ENCODE measurements at places on chromosomes 5 and 9. TPM values are rescaled to one million over a fixed set of nuclear protein-coding genes. Genes with fewer than 3 reads are reported as not detected.

The LRRC19 gene
- total RNA-seq, result not detected

The GABRA1 gene
- total RNA-seq, result not detected

The IFNA2 gene
- total RNA-seq, result not detected

The NUTM2F gene
- not detected for total RNA-seq

The DRD1 gene
- total RNA-seq, result not detected

The ADGRD2 gene
- not detected for total RNA-seq

The IFNK gene
- total RNA-seq, result not detected

The C9orf153 gene
- 0.33 TPM for total RNA-seq

The KCNT1 gene
- not detected for total RNA-seq

The ABCA1 gene
- total RNA-seq, result 0.89 TPM

The BAAT gene
- total RNA-seq, result not detected

The COL5A1 gene
- 0.13 TPM for total RNA-seq

The PTBP3 gene
- total RNA-seq, result 118 TPM

The SH3PXD2B gene
- 0.15 TPM for total RNA-seq

The ABO gene
- total RNA-seq, result not detected

The SLC31A1 gene
- total RNA-seq, result 15.1 TPM

The HDAC3 gene
- 78.6 TPM for total RNA-seq

The CLIC3 gene
- total RNA-seq, result 3.4 TPM

The GRM6 gene
- total RNA-seq, result not detected

The POU4F3 gene
- total RNA-seq, result not detected

The TMC1 gene
- not detected for total RNA-seq

The ZBTB26 gene
- total RNA-seq, result 4.8 TPM

The FCN2 gene
- total RNA-seq, result not detected

The ESM1 gene
- total RNA-seq, result 0.20 TPM

Data from CD8-positive, alpha-beta memory T cell (primary cell).